PC-9 (cell line): ENCODE measurements at places on chromosomes 16 and 17.

DNA sequence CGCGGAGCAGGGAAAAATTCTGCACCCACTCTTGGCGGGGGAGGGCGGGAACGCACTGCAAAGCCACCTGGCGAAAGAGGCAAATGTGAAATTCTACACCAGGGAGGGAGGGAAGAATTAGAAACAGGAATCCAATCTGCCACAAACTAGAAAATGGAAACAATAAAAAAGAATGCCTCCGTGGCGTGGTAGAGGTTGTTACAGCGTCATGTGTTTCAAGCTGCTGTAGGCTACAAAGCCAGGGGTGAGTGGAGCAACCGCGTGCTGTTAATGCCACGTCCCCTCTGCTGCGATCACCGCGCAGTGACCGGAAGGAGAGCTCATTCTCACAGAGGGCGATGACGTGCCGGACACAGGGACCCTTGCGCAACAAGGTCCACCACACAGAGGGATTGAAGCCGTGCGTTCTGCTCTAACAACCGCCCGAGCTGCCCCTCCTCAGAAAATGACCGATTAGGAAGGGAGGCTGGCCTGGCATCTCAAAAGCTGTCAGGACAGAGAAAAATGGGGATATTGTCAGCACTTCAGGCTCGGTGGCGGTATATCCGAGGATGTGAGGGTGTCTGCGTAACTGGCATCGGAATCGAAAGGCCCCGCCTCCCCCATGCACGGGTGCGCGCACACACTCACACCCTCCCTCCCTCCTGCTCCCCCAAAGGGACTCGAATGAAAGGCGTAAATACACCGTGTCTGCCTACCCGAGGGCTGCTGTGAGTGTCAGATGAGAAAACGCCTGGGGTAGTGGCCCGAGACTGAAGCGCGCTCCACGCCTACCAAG, 70.8 kb upstream of the TNRC6C start:
- no peak for DNase-seq

GRCh38 chr17:45294506-45294905, 22.3 kb downstream of the MAP3K14 start:
- peak; percentile 93 for DNase-seq

GRCh38 chr16:84765616-84766580, 53.9 kb upstream of the CRISPLD2 start:
- DNase-seq, result no peak

DNA sequence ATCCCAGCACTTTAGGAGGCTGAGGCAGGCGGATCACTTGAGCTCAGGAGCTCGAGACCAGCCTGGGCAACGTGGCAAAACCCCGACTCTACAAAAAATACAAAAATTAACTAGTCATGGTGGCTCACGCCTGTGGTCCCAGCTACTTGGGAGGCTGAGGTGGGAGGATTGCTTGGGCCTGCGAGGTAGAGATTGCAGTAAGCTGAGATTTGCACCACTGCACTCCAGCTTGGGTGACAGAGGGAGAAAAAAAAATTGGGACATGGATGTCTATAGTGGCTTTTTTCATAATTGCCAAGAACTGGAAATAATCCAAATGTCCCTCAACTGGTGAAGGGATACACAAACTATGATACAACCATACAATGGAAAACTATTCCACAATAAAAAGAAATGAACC, 28.6 kb downstream of the OSBPL7 start:
- DNase-seq, result no peak

DNA sequence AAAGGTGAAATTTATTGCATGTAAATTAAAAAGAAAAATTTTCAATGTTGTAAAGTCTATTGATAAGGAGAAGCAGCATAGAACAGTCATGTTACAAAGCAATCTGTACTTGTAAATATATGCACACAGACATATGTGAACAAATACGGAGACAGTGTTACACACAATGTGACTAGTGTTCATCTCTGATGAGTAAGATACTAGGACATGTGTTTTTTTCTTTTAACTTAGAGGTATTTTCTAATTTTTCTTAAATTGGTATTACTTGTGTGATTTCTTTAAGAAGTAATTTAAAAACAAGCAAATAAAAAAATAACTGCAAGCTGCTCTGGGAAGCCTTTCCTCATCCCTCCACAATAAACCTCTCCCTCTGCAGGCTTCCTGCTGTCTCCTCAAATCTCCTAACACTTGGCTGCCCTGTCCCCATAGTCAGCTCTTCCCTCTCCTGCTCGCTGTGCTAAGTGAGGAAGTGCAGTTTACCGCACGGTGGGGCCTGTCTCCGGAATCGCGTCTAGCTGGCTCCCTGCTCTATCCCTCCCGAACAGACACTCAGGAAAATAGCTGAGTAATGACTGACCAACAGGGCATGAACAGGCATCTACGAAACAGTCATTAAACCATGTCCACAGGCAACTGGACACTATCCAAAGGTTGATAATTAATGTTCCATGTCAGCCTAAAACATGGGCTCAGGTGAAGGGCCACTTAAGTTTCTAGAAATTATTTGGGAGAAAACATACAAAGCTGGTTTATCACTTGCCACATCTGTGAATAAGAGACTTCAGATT, 35.9 kb downstream of the CMTM4 start:
- DNase-seq, result no peak

GRCh38 chr16:19707569-19708295, 10.3 kb downstream of the KNOP1 start:
- DNase-seq, result no peak

GRCh38 chr17:33202021-33202420, 91.1 kb downstream of the ASIC2 start:
- DNase-seq, result no peak

DNA sequence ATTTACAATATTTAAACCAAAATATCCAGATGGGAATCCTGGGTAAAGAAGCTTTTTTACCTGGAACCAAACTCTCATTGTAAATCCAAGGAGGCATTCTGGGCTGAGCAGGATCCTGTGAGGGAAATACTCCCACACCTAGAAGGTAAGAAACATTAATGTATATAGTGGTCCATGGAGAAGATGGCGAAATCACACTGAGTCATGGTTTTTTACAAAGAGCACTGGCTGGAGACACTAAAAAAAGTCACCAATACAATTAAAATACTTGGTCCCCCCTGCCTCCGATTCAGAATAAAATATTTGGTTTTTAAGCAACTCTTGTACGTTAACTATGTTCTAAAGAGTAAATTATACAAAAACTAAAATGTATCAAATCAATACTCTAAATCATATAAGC, 32.9 kb downstream of the SYNRG start:
- no peak for DNase-seq

GRCh38 chr17:45225051-45225700, 3.5 kb downstream of the FMNL1 start:
- DNase-seq, result peak; percentile 29

- DNase-seq, result no peak
These were observed 646 bp downstream of the RABEP1 start for GRCh38 chr17:5282642-5283217.
